Activated CD4-positive, CD25-positive, alpha-beta regulatory T cell treated with anti-CD3 and anti-CD28 coated beads, Interleukin-2, amount 50 U/mL, for 72 hours (primary cell): ENCODE measurements at places on chromosomes 3 and 15.

GRCh38 chr3:45952456-45952855, 9.2 kb downstream of the CXCR6 start:
- DNase-seq: no peak

DNA sequence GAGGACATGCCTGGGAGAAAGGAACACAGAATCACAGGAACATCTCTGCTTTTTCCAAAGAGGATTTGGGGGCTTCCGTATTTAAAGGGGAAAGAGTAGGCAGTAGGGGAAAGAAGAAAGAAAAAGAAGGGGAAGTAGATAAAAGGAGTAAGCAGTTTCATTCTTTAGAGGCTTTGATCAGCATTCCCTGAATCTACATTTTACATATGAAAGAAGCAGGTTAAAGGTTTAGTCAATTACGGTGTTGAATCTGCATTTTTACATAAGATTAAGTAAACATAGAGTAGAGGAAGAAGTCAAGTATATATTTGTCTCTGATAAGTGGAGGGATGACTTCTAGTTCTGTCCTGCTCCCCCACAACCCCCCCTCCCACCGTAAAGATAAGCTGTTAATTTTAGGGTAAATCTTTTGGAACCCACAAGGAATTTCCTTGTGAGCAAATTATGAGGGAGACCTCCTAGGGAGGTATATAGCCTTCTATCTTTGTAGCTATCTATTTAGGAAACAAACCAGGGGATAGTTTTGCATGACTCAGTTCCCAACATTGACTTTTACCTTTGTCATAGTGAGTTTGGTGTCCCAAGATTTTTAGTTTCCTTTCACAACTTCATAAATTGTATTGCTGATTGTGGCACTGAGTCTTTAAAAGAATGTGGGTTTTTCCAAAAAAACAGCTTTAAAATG, 8.7 kb upstream of the P2RY12 start:
- DNase-seq: no peak

GRCh38 chr3:8756671-8757070, 12.7 kb downstream of the OXTR start:
- DNase-seq: no peak

DNA sequence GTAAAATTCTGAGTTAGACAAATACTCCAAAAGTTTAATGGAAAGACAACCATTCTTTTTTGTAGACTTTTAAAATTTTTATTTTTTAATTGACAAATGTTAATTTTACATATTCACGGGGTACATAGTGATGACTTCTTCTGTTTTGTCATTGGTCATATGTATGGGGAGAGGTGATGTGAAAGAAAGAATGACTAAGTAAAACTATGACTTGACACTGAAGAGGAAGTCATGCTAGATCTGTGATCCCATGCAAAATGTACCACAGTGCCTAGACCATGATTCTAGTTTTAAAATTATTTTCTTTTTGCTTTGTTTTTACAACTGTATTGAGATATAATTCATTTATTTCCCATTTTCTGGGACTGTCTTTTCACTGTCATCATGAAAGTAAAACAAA, 281.6 kb downstream of the MBNL1 start:
- DNase-seq: no peak

- no peak for DNase-seq
Measured at GRCh38 chr3:153889905-153890334, 231.3 kb upstream of the ARHGEF26 start.

DNA sequence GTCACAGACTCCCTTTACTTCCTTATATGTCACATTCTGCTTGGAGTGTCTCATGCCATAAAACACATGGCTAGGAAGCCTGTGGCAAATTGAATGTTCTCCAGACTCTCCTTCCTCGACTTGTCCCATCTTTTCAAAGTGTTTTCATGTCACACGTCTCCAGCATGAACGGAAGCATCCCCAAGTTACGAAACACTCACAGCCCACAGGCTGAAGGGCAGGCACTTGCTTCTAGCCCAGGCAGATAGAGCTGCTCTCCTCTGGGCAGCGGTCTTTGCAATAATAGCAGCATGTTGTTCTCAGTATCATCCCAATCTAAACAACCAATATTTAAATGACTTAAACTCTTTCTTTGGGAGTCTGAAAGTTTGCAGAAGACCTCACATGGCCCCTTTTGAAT, 85.3 kb upstream of the ADAMTS9 start:
- DNase-seq: no peak

DNA sequence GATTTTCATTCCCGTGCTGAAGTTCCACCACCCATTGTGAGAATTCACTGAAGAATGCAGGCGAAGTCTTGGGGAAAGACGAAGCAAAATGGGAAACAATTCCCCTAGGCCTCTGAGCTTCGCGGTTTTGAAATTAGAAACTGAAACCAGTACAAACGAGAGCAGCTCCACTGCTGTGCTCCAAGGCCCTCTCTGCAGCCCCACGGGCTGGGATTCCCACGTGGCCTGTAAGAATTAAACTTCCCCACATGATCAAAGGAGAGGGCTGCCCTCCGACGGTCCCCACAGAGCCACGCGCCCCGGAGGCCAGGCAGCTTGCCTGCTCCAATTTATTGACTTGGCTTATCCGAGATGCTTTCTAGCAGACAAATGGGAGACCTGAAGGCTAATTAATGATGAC, 144.0 kb downstream of the GREM1 start:
- DNase-seq: no peak

DNA sequence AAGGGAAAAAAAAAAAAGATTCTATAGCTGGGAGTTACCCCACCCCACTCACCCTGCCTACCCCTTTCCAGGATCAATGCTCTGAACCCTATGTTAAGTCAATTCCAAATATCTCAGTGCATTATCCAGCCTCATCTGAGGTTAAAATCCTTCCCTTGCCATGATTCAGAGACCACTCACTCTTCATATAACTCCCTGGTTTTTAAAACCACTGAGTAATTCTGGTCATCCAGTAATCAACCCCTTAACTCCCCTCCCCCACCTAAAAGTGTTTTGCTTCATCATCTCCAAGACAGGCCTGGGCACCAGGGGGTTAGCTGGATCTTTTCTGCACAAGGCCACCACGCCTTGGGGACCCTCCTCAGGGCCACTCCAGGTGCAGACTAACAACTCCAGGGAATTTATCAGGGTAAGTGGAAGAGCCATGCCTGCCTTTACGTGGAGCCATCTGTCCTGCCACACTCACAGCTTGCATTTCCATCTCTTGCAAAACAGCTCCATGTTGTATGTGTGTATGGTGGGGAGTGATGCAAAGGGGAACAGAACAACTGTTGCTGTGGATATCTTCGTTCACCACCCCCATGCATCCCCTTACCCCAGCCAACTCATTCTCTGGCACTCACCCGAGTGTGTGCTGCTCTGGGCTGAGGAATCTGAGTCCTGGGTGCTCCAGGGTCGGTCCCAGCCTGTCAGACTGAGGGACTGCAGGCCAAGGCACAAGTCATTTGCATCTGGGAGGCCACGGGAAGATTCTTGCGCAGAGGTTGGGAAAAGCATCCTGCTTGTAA, 30.7 kb upstream of the RPS17 start:
- no peak for DNase-seq

GRCh38 chr3:52053307-52054304, 2.8 kb downstream of the DUSP7 start:
- no peak for DNase-seq
